Stimulated activated CD8-positive, alpha-beta memory T cell treated with anti-CD3 and anti-CD28 coated beads, Interleukin-7, amount 100 ng/mL, for 1 hour (primary cell): ENCODE measurements at places on chromosomes 4 and X.

GRCh38 chrX:19687395-19687794, 172.1 kb upstream of the MAP3K15 start:
- DNase-seq = no peak

DNA sequence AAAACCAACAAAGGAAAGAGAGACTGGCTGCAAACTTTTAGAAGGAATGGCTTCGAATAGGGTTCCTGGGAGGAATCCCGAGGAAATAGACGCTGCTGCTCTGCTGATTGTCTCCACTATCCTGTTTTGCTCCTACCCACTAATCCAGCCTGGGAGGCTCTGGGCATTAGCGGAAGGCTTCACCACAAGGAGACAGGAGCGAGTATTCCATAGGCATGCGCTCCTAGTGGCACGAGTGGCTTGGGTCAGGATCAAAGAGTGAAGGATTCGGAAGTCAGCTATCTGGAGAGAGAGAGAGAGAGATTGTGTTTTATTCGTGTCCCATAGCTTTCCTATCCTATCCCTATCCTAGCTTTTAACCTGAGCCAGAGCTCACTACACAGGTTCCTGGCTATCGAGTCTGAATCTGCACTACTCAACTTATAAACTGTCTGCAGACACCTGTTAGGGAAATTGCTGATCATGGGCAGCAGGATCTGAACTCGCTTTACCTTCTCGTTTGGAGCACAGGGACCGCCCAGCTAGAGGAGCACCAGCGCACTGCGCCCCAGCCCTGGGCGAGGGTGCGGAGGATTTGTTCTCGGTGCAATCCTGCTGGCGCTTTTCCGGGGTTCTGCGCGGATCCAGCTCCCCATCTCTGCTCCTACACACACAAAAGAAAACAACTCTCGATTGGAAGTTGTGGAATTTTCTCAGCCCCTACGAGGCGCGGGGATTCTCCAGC, 740 bp upstream of the NPY2R start:
- DNase-seq = no peak

DNA sequence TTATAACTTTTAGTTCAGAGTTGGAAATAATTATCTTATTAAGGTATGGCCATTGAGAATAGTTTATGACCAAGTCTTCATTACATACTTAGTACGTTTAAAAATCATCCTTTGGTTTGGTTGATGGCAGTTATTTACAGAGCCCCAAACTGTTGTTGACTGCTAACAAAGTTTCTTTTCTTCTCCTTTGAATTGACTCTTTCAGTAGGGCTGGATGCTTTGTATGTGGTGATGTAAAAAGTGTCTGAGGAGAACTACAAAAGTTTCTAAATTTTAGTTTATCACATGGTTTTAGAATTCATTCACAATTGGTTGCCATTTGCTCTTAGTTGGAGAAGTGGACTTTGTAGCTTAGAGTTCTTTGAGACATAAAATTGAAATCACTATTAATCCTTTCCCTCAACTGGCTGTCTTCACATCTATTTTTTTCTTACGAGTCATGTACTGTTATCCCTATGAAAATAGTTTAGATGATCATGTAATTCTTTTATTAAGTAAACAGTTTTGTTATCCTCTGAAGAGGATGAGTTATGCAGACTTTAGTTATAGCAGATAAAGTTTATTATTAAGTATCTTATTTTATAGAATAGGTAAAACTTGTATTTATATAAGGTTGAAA, 14.8 kb downstream of the PTPN13 start:
- no peak for DNase-seq

DNA sequence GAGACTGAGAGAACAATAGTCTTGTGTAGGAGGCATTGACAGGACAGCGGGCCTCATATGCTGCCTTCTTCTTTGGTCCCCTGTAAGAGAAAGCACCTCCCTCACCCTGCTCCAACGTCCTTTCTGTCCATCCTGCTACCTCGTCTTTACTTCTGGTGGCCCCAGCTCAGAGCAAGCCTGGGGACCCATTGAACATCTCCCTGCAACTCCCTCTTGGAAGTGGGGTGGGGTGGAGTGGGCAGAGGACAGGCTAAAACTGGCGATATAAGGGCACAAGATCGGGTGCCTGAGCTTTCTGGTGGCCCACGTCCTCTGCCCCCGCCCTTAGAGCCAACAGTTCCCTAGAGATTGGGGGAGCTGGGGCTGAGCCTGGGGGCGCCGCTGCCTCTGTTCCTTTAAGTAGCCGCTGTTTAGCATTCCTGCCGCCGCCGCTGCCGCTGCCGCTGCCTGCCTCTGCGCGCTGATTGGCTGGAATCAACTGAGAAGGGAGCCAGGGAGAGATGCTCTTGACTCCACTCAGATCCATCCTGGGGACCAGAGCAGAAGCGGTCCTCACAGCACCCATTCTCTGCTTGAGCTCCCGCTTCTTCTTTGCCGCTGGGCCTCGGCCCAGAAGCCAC, at the start of gene DLG3:
Gene DLG3 (plus strand): TSS at position 510 of the 620 bp plus-strand sequence. CDS start 367 bp downstream, outside the sequence.
- no peak for DNase-seq

- no peak for DNase-seq
Measured at GRCh38 chr4:141705048-141705746, 68.8 kb downstream of the IL15 start.

DNA sequence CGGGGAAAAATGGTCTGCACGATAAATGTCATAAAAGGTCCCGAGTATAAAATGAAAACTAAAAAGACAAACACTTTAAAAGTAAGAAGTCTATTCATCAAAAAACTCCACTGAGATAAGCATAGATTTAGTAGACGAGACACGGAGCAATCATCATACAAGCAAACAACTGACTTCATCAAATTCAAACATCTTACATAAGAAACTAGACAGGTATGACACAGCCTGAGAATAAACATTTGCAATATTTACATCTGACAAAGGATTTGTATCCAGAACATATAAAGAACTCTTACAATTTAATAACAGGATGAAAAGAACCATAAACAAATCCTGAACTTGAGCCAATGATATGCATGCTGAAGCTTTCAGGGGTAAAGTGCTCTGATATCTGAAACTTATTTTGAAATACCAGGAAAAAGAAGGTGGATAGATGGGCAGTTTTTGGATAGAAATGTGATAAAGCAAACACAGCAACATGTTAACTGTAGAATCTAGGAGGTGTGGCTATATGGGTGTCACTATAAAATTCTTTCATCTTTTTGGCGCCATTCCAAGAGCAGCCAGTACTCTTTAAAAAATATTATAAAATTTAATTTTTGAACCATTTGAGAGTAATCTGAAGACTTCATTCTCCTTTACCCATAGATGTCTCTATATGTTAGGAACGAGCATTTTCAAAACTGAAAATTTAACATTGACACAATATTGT, 12.0 kb downstream of the MPP1 start:
- DNase-seq = no peak

DNA sequence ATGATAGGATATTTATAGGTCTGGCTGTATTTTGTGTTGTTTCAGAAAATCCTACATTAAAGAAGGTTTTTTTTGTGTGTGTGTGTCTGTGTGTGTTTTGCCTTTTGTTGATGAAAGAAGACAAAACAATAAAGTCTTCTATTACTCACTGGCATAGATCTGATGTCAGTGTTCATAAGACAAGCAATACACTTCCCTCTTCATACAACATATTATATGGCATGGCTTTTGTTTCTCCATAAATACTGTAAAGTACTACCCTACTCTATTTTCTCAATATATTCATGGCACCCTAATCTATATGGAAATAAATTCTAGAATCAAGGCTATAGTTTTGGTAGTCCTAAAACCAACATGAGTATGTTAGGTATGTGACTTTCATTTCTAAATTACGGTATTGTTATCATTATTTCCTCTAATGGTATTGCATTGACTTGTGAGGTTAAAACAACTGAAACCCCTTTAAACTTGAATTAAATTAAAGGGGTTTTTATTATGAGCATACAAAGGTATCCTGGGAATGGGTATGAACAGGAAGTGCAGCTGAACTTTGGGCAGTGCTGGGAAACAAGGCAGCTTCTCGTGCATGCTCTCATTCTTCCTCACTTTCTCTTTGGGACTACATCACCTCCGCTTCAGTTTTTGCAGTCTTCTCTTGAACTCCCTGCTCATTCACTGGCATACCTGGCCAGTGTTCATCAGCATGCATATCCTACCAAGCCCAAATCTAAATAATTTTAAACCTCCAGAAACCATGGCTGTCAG, 70.5 kb upstream of the PRSS48 start:
- DNase-seq = no peak

- DNase-seq = no peak
Measured at GRCh38 chr4:92988301-92988700, 684.5 kb downstream of the GRID2 start.

GRCh38 chr4:187289371-187289770, 565.7 kb upstream of the FAT1 start:
- DNase-seq = no peak

- no peak for DNase-seq
Measured at GRCh38 chrX:14718403-14718802, 154.5 kb downstream of the FANCB start.

GRCh38 chr4:95510145-95510544, 38.6 kb downstream of the UNC5C start:
- DNase-seq = no peak

GRCh38 chr4:6943012-6943884, 33.6 kb downstream of the TBC1D14 start:
- DNase-seq = no peak

DNA sequence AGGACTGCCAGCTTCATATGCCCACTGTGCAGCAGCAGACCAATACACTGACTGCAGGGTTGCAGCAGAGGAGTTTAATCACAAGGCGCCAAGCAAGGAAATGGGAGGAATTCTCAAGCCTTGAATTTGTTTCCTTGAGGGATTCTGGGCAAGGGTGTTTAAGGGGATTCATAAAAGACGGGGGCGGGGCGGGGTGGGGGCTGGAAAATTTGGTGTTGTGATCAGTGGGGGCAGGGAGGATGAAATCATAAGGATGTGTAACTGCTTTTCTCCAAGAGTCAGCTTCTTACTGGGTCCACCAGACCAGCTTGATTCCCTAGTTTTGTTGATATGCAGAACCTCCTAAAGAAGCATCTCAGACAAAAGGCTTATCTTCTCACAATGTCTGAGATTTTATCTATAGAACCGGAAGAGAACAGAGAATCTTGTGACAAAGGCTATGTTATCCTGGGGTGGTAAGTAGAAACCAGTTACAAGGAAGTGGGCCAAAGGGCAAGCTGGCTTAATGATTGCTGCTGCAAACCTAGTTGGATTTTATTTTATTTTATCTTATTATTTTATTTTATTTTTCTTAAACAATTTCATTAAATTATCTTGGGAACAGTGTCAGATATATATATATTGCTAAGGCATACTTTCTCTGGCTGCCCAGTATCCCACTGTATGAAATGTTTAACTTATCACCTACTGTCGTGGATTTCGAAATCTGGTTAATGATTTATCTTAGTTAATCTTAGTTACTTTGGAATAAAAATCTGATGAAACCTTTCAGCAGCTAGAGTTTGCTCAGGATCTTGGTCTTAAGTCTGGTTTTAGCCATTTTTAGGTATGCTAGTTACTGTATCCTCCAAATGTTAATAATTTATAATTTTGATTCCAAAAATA, 276.4 kb downstream of the RPA4 start:
- no peak for DNase-seq

DNA sequence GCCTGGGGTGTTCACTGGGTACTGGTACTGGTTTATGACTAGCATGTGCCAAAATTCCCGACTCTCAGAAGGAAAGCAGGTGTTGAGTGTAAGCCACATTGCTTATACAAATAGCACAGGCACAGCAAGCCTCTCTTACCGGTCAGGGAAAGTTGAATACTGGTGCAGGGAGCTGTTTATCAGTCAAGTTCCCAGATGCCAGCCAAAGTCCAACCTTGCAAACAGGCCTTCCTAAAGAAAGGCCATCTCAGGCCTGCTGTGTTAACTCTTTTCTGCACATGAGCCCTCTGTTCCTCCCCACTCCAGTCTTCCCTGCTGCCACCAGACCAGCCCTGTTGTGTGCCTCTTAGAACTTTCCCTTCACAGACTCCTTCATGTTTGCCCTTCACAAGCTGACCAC, 34.2 kb downstream of the PKD2 start:
- DNase-seq = no peak
